ENCODE measurements at places on chromosomes 13 and 19.
A peak's percentile ranks its signal among the peaks of the same experiment; 100 is the strongest.

- DNase-seq, result no peak
Measured at GRCh38 chr19:6532244-6532999, 1.6 kb downstream of the TNFSF9 start.

- no peak for DNase-seq
Measured at GRCh38 chr13:20633802-20634201, 66.8 kb downstream of the IFT88 start.

- no peak for DNase-seq
Measured at GRCh38 chr19:55704494-55705245, 29.6 kb downstream of the EPN1 start.

DNA sequence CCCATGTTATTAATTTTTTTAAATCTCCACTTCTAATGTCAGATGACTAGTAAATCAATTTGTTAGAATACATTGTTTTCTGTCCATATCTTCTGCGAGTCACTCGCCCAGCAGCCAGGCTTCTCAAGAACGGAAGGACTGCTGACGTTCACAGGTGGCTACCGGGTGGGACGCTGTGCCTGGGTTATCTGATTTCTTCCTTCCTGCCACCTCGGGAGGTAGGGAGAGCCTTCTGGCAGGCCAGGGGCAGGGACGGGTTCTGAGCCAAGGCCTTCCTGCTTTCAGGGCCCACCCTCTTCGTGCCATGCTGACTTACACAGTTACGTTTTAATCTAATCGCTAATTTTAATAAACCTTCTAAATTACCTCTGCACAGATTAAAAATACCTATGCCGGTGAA is 7.9 kb upstream of the C1QTNF9 start:
- DNase-seq, result no peak

GRCh38 chr19:18205200-18205892 is 1.5 kb upstream of the RAB3A start:
- DNase-seq, result peak; percentile 77

GRCh38 chr13:40026741-40027140 is 371.3 kb downstream of the COG6 start:
- no peak for DNase-seq

- DNase-seq, result no peak
Measured at GRCh38 chr19:24159707-24160106, 72.7 kb downstream of the ZNF254 start.

GRCh38 chr19:2538096-2538757 is 62.3 kb downstream of the GADD45B start:
- no peak for DNase-seq

DNA sequence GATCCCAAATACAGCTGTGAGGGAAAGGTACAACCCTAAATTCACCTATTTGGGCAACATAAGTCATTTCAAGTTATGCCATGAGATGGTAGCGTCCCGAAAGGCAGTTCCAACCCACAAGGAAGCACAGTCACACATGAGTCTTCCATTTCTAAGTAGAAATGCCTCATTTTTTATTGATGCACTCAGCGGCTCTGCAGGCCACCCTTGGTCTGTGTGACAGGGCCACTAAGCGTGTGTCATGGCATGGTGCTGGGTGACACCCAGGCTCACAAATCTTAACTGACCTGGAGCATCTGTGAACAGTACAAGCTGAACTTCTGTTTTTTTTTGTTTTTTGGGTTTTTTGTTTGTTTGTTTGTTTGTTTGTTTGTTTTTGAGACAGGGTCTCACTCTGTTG is 15.1 kb downstream of the RAB20 start:
- DNase-seq, result no peak

DNA sequence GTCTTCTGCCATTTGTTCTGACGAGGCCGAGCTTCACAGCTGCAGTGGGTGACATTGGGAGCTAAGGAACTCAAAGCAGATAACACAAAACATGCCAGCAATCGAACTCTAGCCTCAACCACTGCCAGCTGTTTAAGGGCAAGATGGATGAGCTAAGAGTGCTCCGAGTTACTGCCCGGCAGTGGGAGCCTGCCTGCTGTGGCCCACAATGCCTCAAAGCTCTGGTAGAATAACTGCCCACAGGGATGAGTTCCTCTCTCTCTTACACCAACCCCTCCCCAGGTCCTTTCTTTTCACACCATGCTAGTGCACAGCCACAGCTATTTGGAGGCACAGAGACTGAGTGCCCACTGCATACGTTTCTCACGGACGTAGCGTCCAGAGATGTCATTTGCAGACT is 330.5 kb downstream of the FGF9 start:
- DNase-seq, result no peak

- DNase-seq, result no peak
Measured at GRCh38 chr13:59801107-59801880, 362.4 kb downstream of the DIAPH3 start.

DNA sequence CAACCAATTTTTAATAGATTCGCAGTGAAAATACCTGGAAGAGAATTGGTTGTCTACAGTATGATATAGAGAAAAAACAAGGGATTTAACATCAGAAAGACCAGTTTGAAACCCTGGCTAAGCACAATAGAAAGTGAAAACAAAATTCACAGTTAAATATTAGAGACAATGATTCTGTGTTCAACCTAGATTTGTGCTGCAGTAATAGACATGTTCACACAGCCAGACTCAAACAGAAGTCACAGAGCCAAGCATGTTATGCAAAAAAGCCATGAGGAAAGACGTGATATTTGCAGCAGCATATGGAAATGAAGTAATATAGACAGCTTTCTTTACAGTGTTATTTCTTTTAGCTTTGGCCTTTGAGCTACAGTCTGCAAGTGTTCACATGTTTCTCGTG is 48.1 kb downstream of the SCEL start:
- DNase-seq, result no peak

GRCh38 chr13:25775986-25776385 is 275.8 kb downstream of the SHISA2 start:
- peak; percentile 60 for DNase-seq

DNA sequence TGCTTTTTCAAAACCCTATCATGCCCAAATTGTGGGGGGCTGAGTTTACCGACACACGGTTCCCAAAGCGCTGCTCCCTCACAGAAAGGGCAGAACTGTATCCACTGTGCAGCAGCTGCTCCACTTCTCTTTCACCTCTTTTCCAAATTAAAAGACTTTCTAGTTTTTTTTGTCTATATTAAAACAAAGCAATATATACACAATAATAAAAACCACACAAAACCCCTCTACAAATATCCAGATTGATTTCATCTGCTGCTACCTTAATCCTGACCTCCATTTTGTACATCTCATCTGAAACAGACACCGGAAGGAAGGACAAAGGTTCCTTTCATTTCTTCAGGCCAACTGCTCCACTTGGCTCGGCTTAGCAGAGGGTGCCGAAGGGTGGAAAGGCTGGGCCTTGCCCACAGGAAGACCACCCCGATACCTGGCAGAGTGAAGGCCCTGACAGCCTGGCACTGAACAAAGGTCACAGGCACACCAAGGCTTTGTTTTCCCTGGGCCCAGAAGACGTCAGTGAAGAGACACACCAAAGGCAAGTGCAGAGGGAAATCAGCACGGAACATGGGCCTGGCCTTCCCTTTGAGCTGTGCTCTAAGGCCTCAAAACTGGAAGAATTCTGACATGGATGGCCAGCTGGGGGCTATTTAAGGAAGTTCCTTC is 71.6 kb downstream of the LATS2 start:
- no peak for DNase-seq

DNA sequence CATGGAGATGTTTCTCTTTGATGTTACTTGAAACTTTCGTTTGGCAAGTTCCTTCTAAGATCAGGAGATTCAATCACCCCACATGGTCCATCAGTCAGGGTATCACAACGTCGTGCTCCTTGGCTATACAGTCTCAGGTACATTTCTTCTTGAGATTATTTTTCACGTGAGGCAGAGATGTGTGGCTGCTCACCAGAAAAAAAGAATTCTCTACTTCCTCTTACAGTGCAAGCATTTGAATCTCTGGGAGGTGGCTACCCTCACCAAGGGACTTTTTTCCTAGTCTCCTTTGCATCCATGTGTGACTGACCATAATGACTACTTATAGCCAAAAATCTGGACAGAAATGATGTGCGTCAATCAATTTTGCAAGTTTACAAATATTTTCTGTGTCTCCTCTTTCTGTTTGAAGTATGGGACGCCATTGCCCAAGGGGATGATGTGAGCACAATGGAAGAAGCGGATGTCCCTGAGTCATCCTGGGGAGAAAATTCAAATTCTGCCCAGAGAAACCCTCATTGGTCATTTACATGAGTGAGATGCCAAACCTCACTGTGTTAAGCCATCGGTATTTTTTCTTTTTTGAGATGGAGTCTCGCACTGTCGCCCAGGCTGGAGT is 8.6 kb upstream of the LAIR2 start:
- DNase-seq, result no peak

GRCh38 chr19:50383852-50384684 is at the start of gene POLD1:
POLD1 (plus strand) TSS chr19:50384347; CDS start chr19:50398852, 14,505 bp downstream.
- DNase-seq, result peak; percentile 100

GRCh38 chr13:35699825-35700510 is 223.5 kb upstream of the MAB21L1 start:
- no peak for DNase-seq

- DNase-seq, result no peak
Measured at GRCh38 chr19:37983916-37984315, 76.9 kb downstream of the SIPA1L3 start.

- no peak for DNase-seq
Measured at GRCh38 chr13:49711218-49711863, 20.1 kb upstream of the EBPL start.

GRCh38 chr13:57017357-57017756 is 123.4 kb upstream of the PRR20A start:
- no peak for DNase-seq

DNA sequence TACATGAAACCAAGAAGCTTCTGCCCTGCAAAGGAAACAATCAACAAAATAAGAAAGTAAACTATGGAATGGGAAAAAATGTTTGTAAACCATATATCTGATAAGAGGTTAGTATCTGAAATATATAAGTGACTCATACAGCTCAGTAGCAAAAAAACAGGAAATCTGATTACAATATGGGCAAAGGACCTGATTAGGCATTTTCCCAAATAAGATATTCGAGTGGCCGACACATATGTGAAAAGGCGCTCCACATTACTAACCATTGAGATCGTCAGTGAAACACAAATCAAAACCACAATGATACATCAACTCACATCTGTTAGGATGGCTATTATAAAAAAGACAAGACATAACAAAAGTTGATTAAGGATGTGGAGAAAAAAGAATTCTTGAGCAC is 2818.6 kb upstream of the PCDH20 start:
- no peak for DNase-seq

GRCh38 chr19:55241935-55242464 is 13.4 kb upstream of the TMEM86B start:
- DNase-seq, result no peak

- DNase-seq, result no peak
Measured at GRCh38 chr19:51124729-51125128, at the start of gene SIGLEC9. SIGLEC9 (plus strand) TSS chr19:51124906; CDS start chr19:51124975, 69 bp downstream.

DNA sequence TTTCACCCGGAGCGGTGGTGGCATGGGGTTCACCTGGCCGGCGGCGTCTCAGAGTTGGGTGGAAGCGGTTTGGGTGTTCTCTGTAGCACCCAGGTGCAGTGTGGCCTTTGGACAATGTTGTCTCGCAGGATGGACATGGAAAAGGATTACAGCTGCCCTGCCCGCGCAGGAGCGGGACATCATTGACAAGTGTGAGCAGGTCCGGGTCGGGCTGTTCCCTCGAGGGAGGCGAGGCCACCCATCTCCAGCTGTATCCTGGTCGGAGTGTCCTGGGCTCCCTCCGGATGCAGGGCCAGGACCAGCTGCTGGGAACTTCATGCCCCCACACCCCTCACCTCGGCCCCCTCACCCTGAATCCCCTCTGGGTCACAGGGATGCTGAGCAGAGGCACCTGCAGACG is 7.8 kb upstream of the ZNF14 start:
- no peak for DNase-seq

DNA sequence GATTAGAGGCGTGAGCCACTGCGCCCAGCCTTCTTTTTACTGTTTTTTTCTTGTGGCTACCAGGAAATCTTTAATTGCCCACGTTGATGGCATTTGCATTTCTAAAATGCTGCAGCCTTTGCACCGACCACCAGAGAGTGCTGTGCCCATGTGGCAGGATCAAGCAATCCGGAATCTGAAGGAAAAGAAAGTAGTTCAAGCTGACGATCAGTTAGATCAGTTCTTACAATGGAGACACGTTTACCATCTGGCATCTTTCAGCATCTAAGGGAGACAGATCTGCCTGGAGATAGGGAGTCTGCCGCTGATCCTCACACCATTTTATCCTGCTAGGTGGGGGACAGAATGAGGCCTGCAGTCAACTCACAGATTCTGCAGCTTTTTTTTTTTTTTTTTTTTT is 19.9 kb downstream of the TINCR start:
- DNase-seq, result peak; percentile 53

DNA sequence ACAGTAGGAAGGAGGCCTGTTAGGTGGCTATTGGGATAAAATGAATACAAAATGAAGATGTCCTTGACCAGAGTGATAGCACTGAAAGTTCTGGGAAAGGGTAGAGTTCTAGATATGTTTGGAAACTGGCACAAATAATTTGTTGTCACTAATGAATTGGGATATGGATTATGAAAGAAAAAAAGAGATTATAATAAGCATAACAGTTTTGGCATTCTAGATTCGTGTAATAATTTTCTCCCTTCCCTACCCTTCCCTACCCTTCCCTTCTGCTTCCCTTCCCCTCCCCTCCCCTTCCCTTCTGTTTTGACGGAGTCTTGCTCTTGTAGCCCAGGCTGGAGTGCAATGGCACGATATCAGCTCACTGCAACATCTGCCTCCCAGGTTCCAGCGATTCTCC is 271.0 kb upstream of the PRR20A start:
- no peak for DNase-seq

GRCh38 chr13:113499936-113500335 is 9.4 kb upstream of the DCUN1D2 start:
- DNase-seq, result no peak

GRCh38 chr13:99256709-99257108 is 1.5 kb downstream of the GPR18 start:
- DNase-seq, result no peak

DNA sequence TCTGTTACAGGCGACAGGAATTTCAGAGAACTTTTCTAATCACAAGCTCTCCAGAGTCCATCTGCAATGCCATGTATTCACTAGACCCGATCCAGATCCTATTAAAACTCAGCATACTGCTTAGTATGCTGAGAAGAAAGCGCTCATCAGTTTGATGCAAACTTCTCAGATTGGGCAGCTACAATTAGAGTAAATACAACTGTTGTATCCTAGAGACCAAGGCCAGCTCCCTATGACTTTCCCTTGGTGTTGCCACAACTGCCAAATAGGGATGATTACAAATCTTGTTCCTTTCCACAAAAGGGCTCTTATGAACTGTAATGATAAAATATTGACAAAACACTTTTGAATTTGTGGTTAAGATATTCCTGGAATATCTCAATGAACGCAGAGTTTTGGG is 191.2 kb downstream of the SPRY2 start:
- no peak for DNase-seq

- DNase-seq, result peak; percentile 94
Measured at GRCh38 chr13:28819735-28820098, 422 bp upstream of the MTUS2 start.
